ENCODE measurements at places on chromosomes 2 and 18.

- DNase-seq: no peak
These were observed 46.6 kb upstream of the AMMECR1L start for GRCh38 chr2:127932199-127932876.

GRCh38 chr18:47716632-47717185 is 213.8 kb downstream of the SMAD2 start:
- no peak for DNase-seq

DNA sequence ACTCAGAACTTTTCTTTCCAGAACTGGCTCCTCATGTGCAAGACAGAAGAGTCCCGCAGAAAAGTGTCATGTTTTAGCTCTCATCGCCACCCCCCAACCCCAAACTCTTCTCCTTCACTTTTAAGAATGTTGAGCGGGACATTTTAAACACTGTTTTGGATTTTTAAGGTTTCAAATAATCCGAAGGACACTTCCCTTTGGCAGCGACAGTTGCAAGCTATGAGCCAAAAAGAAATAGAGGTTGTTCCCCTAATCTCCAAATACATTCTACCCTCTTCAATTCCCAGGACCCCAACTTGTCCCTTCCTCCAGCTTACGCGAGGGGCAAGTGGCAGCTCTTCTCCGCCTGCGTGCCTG is 678 bp upstream of the UBE2E3 start:
- no peak for DNase-seq

- no peak for DNase-seq
These were observed 42.5 kb downstream of the TANC1 start for GRCh38 chr2:159010963-159011362.

GRCh38 chr2:128261245-128262128 is 57.2 kb downstream of the HS6ST1 start:
- no peak for DNase-seq

GRCh38 chr2:134234535-134234934 is 19.3 kb upstream of the MGAT5 start:
- DNase-seq: no peak

- peak; percentile 86 for DNase-seq
These were observed 84.6 kb downstream of the SMAD7 start for GRCh38 chr18:48866028-48866733.

- no peak for DNase-seq
These were observed 98.6 kb downstream of the IRS1 start for GRCh38 chr2:226701052-226701451.

DNA sequence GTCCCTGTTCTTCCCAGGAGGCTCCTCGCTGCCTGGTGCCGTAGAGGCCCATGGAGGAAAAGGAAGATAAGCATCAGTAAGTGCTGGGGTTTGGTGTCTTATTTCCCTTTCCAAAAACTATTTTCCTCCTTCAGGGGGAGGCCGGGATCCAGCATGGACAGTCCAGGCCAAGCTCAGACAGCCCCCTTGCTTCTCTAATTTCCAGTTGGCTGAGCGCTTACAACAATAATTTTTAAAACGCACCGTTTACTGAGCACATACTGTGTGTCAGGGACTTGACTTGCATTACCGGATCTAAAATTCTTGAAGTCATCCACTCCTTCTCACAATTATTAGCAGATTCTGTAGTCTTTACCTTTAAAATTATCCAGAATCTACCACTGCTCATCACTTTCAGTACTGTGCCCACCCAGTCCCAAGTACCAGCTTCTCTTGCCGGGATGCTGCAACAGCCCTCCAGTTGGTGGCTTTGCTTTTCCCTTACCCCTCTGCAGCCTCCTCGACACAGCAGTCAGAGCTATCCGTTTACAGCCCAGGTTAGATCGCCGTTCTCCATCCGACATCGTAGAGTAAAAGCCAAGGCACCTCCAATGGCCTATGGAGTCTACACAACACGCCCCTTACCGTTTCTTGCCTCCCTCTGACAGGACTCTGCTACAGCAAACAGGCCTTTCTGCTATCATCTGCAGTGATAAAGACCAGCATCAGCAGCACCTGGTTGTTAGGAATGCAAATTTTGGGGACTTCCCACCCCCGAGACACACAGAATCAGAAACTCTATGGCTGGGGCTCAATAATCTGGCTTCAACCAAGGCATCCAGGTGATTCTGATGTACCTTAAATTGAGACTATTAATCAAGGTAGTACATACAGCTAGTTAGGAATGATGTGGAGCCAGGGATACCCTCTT is 75.2 kb upstream of the TSPYL6 start:
- DNase-seq: no peak

DNA sequence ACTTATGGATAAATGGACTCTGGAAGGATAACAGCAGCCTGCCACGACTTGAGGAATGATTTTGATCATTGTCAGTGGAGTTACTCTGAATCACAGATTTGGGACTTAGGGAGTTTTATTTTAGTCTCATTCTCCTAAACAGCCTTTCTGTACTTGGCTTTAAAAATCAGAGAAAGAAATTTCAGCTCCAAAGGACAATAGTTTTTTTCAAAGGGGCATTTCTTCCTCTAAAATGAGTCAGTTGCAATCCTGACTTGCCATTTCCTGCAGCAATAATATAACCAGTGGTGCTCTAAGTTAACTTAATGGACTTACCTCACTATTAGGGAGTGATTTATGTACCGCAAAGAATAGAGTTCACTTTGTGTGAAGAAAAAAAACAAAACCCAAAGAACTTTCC is 35.1 kb upstream of the MTX2 start:
- no peak for DNase-seq

GRCh38 chr2:214489181-214489580 is 78.3 kb downstream of the VWC2L start:
- no peak for DNase-seq

DNA sequence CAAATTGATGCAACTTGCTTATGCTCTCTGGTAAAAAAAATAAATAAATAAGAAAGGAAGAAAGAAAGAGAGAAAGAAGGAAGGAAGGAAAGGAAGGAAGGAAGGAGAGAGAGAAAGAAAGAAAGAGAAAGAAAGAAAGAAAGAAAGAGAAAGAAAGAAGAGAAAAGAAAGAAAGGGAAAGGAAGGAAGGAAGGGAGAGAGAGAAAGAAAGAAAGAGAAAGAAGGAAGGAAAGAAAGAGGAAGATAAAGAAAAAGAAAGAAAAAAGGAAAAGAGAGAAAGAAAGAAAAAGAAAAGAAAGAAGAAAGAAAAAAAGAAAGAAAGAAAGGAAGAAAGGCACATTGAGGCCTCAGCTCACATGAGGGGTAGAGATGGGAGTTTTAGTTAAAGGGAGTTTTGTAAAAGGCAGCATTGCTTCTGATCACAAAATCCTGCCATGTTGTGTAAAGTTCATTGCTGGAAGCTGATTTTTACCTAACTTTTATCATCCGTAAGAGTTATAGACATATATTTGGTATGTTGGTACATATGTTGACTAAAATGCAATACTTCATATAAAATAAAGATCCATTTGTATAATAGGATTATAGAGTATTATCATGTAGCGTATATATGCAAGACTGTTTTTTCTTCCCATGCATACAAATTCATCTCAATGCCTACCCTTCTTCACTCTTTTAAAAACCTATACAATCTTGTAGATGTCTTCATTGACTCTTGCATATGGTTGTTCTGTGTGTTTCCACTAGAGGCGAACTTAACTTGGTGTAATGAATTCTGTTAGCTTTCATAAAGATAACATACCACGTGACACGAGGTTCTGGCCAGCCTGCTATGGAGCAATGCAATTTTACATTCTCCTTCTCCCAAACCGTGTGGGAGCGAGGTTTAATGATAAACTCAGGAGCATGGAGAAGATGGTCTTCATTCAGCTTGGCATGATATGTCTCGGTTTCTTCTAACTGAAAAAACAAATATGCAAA is 32.8 kb downstream of the MYOM1 start:
- no peak for DNase-seq

DNA sequence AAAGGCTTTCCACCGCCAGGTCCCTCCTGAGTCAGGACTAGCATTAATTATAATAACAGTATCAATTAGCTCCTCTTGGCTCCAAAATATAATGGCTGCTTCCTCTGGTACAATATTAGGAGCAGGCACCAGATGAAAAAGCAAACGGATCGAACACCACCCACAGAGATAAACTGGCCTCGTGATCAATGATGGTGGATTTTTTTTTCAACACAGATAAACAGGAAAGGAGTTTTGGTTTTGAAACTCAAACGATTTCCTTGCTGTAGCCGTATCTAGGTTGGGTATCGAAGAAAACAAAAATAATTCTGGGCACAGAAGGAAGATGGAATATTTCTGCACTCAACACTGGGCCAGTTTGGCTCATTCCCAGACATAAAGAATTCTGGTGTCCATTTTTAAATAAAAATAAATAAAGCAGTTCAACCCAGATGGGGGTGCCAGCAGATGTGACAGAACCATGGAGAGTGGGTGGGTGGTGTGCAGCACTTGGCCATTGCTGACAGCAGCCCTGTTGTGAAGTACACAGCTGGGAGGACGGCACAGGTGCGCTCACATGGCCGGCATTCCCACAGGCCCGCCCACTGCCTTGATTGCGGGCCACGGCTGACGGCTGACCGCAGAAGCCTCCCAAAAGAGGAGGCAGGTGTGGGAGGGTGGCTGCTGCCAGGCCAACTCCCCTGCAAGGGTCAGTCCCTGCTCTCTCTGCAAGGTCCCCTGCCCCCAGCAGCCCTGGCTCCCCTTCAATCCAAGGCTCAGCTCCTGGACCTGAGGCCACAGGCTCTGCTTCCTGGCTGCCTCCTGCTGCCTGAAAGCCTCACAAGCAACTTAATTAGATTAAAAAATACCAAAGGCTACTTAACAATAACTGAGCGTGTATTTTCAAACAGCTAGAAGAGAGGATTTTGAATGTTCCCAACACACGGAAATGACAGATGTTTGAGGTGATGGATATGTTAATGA is 351.9 kb upstream of the ID2 start:
- DNase-seq: no peak

DNA sequence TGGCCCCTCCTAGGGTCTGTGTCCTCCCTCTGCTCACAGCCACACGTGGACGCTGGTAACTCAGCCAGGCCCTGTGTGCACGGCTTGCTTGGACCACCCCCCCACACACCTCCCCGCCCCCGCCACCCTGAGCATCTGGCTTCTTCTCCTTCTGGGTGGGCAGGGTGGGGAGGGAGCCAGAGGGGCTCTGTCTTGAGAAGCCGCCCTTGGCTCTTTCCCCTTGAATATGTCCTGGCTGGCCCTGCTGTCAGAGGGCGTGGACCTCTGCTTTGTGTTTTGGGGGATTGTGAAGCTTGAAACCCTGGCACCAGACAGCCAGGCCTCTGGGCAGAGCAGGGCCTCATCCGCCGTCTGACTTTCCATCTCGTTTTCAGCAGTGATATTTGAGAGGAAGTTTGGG is 72.1 kb downstream of the GLI2 start:
- no peak for DNase-seq

- no peak for DNase-seq
These were observed 318.8 kb upstream of the TMEFF2 start for GRCh38 chr2:192513575-192513974.

DNA sequence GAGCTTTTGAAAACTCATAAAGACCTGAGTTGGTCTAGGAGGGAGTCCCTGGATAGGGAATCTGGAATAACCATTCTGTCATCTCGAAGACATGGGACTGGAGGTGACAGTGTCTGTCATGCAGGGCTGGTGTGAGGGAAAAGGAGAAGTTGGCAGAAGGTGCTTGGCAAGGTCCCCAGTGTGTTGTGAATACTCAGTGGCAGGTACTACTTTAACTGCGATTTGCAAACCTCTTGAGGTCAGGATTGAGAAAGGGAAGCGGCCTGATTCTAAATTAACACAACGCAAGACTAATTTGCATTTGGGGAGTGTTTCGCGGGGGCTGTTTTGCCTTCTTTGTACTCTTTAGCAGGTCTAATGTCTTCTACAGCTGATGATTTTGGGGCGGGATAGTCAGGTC is 77.0 kb upstream of the TMEM200C start:
- no peak for DNase-seq

- DNase-seq: no peak
These were observed 37.0 kb upstream of the EPC2 start for GRCh38 chr2:148607566-148607965.

GRCh38 chr18:78652001-78652545 is 327.5 kb upstream of the SALL3 start:
- no peak for DNase-seq

GRCh38 chr2:27501042-27501441 is 4.4 kb downstream of the GCKR start:
- no peak for DNase-seq

DNA sequence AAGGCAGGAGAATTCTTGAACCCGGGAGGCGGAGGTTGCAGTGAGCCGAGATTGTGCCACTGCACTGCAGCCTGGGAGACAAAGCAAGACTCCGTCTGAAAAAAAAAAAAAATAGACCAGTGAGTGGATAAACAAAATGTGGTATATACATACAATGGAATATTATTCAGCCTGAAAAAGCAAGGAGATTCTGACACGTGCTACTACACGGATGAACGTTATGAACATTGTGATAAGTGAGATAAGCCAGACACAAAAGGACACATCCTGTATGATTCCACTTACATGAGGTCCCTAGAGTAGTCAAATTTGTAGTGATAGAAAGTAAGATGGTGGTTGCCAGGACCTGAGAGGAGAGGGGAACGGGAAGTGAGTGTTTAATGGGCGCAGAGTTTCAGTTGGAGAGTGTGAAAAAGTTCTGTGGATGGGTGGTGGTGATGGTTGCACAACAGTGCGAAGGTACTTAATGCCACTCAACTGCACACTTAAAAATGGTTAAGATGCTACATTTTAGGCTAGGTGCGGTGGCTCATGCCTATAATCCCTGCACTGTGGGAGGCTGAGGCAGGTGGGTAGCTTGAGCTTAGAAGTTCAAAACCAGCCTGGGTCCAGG is 38.3 kb downstream of the NIFK start:
- no peak for DNase-seq

DNA sequence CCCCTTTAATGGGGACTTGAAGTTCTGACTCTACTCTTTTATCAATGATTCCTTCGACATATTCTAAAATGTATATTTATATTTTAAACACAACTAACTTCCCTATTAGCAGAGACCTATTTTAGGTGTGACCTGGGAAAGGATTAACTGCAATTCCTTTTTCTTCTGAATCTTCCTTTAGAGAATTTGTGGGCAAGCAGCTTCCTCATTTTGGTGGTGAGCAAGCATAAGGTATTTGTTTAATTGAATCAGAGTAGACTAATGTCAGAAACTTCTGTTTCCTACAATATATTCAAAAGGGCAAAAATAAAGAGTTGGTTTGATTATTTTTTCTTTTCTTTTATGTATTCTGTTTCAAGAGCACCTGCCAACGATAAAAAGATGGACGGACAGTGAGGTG is 237.0 kb downstream of the IKZF2 start:
- no peak for DNase-seq

GRCh38 chr2:26575836-26576564 is 65.2 kb downstream of the CIB4 start:
- peak; percentile 53 for DNase-seq

- no peak for DNase-seq
These were observed 360.5 kb upstream of the PIK3C3 start for GRCh38 chr18:41594582-41594981.
